ENCODE measurements at places on chromosomes 7 and 10. TPM values are rescaled to one million over a fixed set of nuclear protein-coding genes. Genes with fewer than 3 reads are reported as not detected.

DNA sequence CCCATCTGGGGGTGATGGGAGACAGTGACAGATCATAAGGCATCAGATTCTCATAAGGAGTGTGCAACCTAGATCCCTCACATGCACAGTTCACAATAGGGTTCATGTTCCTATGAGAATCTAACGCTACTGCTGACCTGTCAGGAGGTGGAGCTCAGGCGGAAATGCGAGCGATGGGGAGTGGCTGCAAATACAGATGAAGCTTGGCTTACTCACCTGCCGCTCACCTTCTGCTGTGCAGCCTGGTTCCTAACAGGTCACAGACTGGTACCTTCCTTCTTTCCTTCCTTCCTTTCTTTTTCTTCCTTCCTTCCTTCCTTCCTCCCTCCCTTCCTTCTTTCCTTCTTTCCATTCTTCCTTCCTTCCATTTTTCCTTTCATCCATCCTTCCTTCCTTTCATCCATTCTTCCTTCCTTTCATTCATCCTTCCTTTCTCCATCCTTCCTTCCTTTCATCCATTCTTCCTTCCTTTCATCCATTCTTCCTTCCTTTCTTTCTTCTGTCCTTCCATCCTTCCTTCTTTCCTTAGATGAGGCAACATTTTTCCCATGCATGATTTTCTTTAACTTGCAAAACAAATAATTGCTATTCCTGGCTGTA is 370.0 kb upstream of the AUTS2 start:
- no peak for DNase-seq

- no peak for DNase-seq
Observed at GRCh38 chr7:116571037-116571436, 46.2 kb downstream of the CAV1 start.

Gene HYAL4
- not detected for total RNA-seq

DNA sequence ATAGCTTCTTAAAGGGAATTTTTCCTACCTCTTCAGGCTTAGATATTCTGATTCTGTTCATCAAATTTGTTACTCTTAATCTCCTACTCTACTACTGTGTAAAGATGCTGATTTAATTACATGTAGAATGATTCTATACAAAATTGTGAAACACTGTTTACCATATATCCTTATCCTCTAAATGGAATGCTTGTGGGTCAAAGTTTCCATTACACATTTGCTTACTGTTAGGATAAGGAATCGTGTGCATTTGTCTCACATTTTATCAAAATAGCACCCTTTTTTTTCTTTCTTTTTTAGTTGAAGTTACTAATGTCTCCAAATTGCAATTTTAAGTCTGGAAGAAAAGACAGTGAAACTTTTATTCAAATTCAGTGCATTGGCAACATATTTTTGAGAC is 65.3 kb downstream of the TFEC start:
- no peak for DNase-seq

DNA sequence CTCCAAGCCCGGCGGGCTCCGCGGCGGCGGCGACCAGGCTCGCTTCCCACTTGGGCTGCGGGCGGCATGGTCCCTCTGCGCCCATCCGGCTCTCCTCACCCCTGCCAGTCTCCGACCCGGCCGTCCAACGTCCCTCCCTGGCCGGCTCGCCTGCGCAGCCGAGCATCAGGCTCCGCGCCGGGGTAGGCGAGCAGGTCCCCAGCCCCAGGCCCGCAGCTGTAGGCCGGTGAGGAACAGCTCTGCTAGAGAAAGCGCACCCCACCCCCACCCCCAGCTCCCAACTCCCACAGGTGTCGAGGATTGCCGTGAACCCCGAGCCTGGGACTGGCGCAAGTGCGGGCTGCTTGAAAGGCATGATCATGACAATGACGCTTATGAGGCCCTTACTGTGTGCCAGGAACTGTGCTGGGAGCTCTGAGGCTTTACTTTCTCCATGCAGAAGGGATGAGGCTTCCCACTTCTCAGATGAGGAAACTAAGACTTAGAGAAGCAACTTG is 20.8 kb upstream of the PAX2 start:
- DNase-seq = no peak

Gene C10orf105
- 0.20 TPM for total RNA-seq

DNA sequence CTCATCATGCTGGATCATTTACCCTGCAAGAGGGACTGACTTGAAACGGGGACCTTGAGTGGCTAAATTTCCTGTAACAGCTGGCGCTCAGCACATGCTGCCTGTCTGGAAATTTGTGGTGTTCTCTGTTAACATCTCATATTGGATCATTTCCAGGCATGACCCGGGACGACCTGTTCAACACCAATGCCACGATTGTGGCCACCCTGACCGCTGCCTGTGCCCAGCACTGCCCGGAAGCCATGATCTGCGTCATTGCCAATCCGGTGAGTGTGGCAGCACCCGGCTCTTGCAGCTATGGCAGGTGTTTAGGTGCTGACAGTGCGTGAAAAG is 9.9 kb downstream of the MDH2 start:
- DNase-seq = no peak

- no peak for DNase-seq
Observed at GRCh38 chr7:82241356-82241755, 202.2 kb downstream of the CACNA2D1 start.

DNA sequence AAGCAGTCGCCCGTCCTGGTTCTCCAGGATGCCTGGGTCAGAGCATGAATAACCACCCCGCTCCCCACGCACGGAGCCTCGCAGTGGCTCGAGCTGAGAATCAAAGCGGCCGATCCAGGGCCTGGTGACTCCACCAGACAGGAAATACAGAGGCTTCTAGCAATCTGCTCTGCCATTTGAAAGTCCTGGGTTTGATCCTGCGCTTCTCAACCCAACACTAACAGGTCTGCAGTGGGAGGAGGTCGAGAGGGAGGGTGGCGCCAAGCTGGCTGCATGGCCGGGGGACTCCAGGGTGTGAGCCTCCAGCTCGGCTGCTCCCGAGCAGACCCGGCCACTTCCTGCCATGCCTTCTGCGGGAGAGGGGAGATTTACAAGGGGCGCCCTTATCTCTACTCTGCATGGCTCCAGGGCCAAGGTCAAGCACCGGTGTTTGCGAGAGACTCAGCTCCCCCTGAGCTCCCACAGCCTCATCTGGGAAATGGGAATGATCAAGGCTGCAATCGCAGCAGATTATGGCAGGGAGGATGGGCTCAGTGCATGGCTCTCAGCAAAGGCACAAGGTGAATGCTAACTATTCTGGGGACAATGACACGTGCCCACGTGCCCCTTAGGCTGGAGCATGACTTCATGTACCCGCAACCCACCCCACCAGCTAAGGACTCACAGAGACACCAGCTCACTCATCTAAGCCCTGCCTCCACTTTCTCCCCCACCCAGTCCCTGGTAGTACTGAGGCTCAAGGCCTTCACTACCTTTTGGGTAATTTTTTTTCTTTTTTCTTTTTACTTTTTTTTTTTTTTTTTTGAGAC is 73.9 kb upstream of the TNRC18 start:
- DNase-seq = no peak

DNA sequence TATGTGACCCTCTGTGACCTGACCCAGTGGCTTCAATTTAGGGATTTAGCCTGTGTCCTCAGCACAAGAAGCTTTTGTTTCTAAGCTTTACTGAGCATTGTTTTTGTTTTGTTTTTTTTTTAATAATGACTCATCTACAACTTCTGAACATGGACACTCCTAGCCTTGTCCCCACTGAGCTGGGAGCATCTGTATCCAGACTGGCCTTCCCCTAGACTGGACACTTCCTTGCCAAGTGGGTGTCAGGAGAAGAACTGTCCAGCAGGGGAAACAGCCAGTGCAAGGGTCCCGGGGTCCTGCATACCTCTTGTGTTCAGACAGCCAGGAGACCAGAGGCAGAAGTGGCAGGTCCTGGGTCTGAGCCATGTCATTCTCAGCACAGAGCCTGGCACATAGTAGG is 108.6 kb downstream of the TMEM130 start:
- DNase-seq = no peak

GRCh38 chr10:7776777-7777176 is 11.0 kb downstream of the KIN start:
- no peak for DNase-seq

- no peak for DNase-seq
Observed at GRCh38 chr10:86803156-86803555, 46.7 kb downstream of the BMPR1A start.

GRCh38 chr10:45558425-45558824 is 114.1 kb downstream of the ZFAND4 start:
- DNase-seq = no peak

Measured in tibial nerve (tissue), 4 donors.